ENCODE measurements at places on chromosomes 1 and 21.

DNA sequence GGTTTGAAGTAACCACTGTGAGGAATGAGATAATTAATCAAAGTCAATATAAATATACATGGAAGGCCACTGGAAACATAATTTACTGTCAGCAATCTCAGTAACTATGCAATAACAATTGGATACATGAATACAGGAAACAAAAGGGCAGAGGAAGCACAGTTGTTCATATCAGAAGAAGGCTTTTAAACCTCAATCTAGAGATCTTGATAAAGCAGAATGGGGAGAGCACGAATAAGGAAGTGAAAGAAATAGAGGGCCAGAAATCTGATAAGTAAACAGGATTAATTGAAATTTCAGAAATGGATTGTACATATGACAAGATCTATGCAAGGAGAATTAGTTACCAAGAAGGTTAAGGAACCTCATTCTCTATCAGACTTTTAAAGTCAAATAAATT, 93.0 kb downstream of the EVI5 start:
- no peak overlapping the region for H3K27ac ChIP-seq
- DNase-seq, result no peak
- no peaks in the 10 kb centered on the region for H3K4me1 ChIP-seq
- peaks cover 16% of the 10 kb centered on the region for H3K36me3 ChIP-seq

DNA sequence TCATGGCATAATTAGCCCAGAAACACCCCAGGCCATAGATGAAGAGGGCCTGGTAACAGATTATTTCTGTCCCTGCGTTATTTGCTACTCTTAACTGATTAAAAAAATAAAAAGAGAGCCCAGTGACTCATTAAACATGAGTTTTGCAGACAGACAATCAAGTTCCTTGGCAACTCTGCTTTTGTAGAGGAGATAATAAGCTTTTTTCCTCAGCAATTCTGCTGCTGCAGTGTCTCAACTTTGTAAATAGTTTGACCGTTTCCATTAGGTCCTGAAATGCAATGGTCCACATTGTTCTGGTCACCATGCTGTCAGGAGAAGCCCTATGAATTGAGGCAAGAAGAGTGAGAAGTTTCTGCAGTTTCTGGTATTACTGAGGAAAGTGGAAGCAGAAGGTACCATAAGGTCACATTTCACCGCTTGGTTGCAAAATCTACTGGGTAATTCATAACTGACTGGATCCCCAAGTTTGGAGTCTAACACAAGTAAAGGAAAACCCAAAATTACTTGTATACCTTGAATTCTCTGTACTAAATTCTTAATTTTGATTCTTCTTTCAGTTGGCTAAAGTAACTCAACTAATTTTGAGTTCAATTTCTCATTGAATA, 139.5 kb downstream of the ZZZ3 start:
- peaks cover 4% of the 10 kb centered on the region for H3K4me1 ChIP-seq
- no peak for DNase-seq
- no peaks in the 10 kb centered on the region for H3K27me3 ChIP-seq
- H3K4me3 ChIP-seq, result no peak overlapping the region
- no peak overlapping the region for H3K27ac ChIP-seq

DNA sequence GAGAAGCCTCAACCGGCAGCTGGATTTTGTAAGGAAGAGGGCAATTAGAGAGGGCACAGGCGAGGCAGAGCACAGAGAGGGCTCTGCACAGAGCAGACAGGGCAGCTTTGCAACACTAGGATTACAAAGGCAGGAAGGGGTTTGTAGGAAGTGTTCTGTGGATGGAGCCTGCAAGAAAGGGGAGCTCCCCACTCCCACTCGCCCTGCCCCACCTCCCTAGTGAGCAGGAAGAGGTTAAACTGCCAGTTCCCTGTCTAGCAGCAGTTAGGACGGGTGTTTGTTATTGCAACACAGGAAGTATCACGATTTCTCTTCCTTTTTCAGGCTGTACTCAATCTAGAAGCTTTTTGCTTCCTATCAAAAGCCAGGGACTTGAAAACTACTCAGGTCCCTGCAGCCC, 63.3 kb upstream of the LRRC8D start:
- H3K4me3 ChIP-seq, result peak overlapping the region; percentile 65
- H3K27me3 ChIP-seq, result peaks cover 5% of the 10 kb centered on the region
- no peaks in the 10 kb centered on the region for H3K36me3 ChIP-seq
- H3K4me1 ChIP-seq, result peaks cover 86% of the 10 kb centered on the region

DNA sequence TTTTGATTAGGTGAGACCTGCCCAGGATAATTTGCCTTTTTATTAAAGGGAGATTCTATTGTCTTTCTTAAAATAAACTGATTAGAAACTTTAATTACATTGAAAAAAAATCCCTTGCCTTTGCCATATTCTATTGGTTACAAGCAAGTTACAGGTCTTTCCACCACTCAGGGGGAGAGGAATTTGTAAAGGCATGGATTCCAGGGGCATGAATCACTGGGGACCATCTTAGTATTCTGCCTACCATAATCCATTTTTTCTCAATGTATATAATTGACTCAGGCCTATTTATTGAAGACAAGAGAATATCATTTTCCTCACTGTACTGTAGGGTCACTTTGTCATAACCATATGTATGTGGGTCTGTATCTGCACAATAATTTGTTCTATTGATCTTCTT, 124.3 kb upstream of the PDE4B start:
- no peak overlapping the region for H3K27ac ChIP-seq
- H3K36me3 ChIP-seq, result no peaks in the 10 kb centered on the region
- DNase-seq, result no peak
- H3K4me3 ChIP-seq, result no peak overlapping the region
- no peaks in the 10 kb centered on the region for H3K4me1 ChIP-seq
- no peaks in the 10 kb centered on the region for H3K27me3 ChIP-seq

- no peak overlapping the region for H3K4me3 ChIP-seq
- DNase-seq, result no peak
- no peak overlapping the region for H3K27ac ChIP-seq
- peaks cover 1% of the 10 kb centered on the region for H3K27me3 ChIP-seq
These were observed 76.4 kb downstream of the ADGRL2 start for GRCh38 chr1:81876901-81877733.

DNA sequence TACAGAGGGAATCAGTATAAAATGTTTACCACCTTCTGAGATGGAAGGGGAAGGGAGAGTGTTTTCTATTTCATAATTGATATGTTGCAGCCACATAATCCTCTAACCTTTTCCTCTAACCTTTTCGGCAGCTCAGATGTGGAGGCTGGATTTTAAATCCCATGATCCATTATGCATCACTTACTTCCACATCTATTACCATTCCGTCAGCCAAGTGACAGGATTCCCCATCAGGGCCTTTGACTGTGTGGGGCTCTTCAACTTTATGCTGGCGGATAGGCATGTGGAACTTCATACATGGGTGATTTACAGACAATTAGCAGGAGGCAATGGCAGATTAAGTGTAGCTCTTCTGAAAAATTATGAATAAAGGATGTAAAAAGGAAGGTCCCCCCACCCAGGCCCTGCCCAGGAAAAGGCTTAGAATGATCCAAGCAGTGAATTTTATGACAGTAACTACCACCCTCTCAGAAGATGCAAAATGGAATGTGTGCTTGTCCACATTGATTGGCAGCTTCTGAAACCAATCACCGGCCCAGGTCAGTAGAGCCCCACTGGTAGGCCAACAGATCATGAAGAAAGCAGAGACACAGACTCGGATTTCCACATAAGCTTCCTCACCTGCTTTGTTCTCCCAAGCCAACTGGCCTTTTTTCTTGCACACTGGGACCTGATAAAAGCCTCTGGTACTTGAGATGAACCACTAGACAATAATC, 147.0 kb downstream of the ST6GALNAC5 start:
- peaks cover 3% of the 10 kb centered on the region for H3K27me3 ChIP-seq
- no peak overlapping the region for H3K27ac ChIP-seq
- H3K4me3 ChIP-seq, result no peak overlapping the region
- H3K36me3 ChIP-seq, result peaks cover 4% of the 10 kb centered on the region

- no peaks in the 10 kb centered on the region for H3K4me1 ChIP-seq
- H3K27ac ChIP-seq, result no peak overlapping the region
- DNase-seq, result no peak
- H3K27me3 ChIP-seq, result no peaks in the 10 kb centered on the region
- no peaks in the 10 kb centered on the region for H3K36me3 ChIP-seq
- H3K4me3 ChIP-seq, result no peak overlapping the region
These were observed 783 bp downstream of the F13B start for GRCh38 chr1:197066277-197066676.

Data from endothelial cell (in vitro differentiated cells).